ENCODE measurements at places on chromosomes 1 and 21.

DNA sequence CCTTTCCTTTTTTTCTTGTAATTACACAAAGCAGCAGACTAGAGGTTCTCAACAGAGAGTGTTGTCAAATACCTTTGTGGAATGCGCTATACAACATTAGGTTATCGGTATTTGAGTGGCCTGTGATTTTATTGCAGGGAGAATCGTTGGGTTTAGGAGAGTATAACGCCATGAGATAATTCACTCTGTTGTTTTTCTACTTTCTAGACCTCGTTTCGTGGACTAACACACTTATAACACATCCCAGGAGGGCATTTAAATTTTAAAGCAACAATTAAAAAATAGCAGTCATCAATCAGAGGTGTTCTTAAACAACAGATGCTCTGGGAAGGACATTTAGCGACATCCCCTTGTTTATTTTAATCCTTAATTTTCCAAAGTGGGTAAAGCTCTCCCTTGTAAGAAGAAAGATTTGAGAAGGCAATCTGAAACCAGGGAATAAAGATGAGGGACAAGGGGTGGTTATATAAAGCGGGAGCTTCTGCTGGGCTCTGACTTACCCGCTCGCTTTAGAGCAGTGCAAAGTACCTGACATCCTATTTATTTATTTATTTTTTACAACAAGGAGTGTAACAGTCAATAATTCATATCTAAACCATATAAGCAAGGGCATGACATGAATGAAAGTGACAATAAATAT lies 4.9 kb downstream of the PBX1 start:
- no peak for DNase-seq

DNA sequence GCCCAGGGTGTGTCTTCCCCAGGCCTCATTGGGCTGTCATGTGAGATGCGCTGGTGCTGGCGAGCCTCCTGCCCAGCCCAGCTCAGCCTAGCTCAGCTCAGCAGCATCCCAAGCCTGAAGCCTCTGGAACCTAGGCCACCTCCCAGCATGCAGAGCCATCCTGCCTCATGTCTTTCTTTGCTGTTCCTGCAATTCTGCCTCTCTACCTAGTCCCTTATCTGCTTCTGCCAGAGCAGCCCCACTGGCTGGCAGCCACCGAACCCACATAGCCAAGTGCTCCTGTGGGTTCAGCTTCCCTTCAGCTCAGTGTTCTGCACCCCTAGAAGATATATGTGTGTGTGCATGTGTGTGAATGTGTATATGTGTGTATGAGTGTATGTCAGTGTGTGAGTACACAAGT lies 291.5 kb upstream of the VAMP3 start:
- DNase-seq, result no peak

- no peak for DNase-seq
Observed at GRCh38 chr1:74425676-74426075, 86.7 kb downstream of the LRRC53 start.

GRCh38 chr1:43849670-43850069 lies 83.9 kb upstream of the ARTN start:
- DNase-seq, result no peak

DNA sequence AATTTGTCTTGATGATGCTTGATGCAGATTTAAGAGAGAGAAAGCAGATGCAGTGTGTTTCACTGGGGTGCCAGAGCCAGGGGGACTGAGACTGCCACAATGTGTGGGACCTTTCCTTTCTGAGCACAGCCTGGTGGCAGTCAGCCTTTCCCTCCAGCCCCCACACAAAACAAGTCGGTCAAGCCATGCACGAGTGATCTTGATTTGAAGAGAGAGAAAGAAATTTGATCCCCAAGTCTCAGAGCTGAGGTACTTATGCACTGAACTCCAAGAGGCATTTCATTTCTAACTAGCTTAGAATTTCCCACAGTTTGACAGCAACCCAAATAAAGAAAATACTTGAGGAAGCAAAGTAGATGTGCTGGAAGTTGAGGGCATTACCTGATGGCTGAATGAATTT lies 193.8 kb downstream of the ST6GALNAC3 start:
- DNase-seq, result no peak

DNA sequence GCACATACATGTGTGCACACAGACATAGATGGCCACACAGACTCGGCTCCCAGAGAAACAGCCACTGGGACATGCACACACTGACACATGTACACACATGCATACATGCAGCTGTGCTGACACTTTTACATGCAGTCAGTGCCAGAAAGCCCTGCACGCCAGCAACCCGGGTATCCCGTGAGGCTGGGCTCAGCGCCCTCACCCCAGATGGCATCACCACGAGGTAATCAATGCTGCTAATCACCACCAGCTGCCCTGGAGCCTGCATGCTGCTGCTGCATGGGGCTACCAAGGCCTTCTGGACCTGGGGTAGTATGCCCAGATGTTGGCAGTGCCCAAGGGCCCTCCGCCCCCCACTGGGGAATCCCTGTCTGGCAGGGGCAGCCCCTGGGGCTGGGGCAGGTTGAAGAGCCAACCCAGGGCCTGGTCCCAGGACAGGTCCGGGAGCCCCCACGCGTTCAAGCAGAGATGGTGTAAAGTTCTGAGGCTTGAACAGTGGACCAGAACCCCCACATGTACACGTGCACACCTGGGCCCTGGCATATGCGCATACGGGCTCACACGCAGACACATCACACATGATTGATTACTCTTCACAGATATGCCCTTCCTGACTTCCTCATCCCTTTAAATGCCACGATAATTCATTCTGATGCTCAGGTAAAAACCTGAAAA lies 2.7 kb upstream of the COL16A1 start:
- DNase-seq, result no peak
